ENCODE measurements at places on chromosomes 5 and 9.
A peak's percentile ranks its signal among the peaks of the same experiment; 100 is the strongest.

GRCh38 chr5:178674334-178674733 is 47.5 kb upstream of the CLK4 start:
- no peak for DNase-seq

- no peak for DNase-seq
Measured at GRCh38 chr9:69283003-69283402, 42.0 kb upstream of the ENTREP1 start.

GRCh38 chr5:180632768-180633167 is 16.6 kb downstream of the FLT4 start:
- DNase-seq: no peak

DNA sequence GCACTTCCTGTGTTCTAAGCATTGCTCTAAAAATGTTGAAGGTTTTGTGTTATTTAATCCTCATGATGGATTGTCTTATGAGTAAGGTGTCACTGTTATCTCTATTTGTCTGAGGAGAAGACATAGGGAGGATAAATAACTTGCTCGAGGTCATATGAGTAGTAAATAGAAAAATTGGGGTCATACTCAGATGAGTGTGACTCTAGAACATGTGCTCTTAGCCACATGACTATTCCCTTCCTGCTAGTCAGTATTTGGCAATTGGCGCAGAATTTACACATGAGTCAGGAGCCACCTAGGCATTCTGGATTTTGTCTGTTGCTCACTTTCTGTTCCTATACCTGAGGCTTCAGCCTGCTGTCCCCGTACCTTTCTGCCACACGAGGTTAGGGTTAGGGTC is 234.6 kb upstream of the CD180 start:
- no peak for DNase-seq

DNA sequence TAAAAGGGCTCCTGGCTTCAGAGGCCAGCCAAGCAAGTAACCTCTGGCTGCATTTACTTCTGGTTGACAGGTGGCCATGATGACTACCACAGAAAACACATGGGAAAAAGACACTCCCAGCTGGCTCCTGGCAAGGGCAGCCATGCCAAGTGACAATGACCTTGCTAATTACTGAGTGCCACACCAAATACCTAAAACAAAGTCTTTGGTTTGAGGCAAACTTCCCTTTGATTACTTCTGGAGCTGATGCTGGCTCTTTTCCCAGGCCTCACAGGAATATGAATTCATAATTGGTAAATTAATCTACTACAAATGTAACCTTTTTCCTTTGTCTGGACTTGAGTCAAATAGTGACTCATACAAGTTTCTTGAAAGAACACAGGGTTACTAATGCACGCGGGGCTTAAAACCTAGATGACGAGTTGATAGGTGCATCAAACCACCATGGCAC is 61.0 kb downstream of the LPAR1 start:
- no peak for DNase-seq

- no peak for DNase-seq
Measured at GRCh38 chr5:88556406-88556805, 287.8 kb upstream of the TMEM161B start.

GRCh38 chr5:142726188-142726731 is 40.4 kb upstream of the FGF1 start:
- DNase-seq: no peak

DNA sequence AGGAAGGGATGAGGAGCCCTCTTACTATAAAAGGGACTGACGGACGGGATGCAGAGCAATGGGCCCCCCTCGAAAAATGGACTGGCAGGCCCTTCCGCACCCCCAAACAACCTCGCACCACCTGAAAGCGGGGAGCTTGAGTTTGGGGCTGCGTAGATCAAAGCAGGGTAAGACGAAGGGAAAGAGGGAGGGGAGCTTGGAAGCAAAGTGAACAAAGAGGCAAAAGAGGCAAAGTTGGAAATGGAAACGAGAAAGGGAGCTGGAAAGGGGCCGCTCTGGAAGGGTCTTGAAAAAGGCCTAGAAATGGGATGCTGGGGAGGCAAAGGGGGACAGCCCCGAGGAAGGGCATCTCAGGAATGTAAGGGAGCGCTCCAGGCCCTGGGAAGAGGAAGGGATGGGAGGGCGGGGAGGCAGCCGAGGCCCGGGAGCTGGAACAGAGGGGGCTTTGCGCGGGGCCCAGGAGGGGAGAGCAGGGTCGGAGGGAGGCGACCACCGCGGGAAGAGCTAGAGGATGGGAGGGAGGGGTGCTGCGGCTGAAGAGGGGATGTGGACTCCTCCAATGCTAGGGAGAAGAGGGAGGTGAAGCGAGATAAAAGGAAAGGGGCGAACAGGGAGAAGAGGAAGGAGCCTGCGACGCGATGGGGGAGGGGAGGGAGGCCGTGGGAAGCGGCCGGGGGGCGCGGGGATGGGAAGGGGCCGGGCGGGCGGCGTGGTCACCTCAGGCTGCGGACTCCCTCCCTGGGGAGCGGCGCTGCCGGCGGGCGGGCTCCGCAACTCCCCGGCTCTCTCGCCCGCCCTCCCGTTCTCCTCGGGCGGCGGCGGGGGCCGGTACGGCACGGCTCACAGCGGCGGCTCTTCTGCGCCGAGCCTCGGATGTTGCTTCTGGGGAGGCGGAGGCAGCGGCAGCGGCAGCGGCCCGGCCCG is 577 bp downstream of the RNF145 start:
- DNase-seq: no peak

- DNase-seq: no peak
Measured at GRCh38 chr9:70954126-70954525, 167.3 kb downstream of the TRPM3 start.

DNA sequence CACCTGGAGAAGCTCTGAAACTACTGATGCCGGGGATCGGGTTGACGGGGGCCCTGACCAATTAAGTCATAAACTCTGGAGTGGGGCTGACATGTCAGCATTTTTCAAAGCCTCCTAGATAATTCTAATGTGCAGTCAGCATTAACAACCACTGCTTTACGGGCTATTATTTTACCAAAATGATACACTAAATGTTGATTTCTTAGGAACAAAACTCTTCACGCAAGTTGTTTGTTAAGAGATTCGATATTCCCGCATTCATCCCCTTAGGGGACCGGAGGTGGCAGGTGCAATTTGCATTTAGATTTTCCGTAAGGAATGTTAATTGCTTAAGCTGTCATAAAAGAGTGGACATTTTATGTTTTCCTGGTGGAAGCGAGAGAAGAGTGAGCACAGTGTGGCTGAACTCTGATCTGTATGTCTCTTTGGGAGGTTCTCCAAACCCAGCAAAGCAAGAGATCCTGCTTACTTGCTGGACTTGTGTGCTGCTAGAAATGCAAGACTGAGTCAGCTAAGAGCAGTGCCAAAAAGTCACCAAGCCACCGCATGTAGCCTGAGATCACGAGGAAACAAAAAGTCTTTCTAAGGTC is 77.6 kb downstream of the UGCG start:
- DNase-seq: no peak

GRCh38 chr5:109239456-109239855 is 170.3 kb downstream of the PJA2 start:
- no peak for DNase-seq

DNA sequence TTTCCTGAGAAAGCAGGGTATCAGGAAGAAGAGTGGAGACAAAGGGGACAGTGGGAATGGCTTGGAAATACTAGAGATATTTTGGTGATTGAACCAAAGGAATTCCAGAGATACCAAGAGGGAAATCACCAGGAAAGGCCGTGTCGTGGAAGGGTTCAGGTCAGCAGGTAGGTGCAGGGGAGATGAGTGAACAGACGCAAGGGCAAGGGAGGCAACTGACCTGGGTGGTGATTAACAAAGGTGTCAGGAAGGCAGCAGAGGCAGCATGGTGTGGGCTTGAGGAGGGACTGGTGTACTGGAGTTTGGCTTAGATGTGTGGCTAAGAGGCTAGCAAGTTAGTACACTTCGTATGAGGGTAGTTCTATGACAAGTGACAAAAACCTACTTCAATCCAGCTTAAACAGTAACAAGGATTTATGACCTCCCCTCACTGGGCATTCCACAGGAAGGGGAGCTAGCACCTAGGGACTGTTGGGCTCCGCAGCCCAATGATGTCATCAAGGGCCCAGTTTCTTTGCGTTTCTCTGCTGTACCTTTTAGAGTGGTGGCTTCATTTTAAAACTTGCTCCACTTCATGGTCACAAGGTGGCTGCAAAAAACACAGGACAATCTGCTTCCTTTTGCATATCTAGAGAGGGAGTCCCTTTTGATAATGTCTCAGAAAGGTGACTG is 37.0 kb downstream of the INIP start:
- no peak for DNase-seq

GRCh38 chr9:132531710-132532570 is 50.5 kb upstream of the BARHL1 start:
- no peak for DNase-seq

- peak; percentile 36 for DNase-seq
Measured at GRCh38 chr9:133125941-133126696, 5.1 kb upstream of the RALGDS start.

DNA sequence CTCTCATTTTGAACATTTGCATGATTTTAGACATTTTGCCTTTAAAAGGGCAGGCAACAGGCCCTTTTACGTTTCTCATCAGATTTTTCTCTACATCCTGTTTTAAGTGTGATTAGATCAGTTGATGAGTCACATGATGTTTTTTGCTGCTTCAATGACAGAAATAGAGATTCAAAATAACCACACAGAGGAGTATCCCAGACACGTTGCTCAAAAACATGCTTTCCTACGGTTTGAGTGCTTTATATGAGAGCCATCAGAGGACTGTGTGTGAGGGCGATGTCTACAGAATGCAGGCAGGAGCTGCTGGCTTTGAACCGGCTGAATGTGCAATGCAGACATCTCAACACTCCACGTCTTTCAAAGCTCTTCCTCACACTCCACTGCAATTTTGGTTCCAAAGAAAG is 42.1 kb downstream of the OTULIN start:
- peak; percentile 67 for DNase-seq

All from CD4-positive, alpha-beta T cell treated with Interferon alpha-2 for 1 hour (primary cell).